Lower leg skin (tissue), 4 donors: ENCODE measurements at places on chromosomes 6 and 20.
A peak's percentile ranks its signal among the peaks of the same experiment; 100 is the strongest.

- no peak for DNase-seq
These were observed 307.8 kb downstream of the C6orf118 start for GRCh38 chr6:165001502-165002157.

DNA sequence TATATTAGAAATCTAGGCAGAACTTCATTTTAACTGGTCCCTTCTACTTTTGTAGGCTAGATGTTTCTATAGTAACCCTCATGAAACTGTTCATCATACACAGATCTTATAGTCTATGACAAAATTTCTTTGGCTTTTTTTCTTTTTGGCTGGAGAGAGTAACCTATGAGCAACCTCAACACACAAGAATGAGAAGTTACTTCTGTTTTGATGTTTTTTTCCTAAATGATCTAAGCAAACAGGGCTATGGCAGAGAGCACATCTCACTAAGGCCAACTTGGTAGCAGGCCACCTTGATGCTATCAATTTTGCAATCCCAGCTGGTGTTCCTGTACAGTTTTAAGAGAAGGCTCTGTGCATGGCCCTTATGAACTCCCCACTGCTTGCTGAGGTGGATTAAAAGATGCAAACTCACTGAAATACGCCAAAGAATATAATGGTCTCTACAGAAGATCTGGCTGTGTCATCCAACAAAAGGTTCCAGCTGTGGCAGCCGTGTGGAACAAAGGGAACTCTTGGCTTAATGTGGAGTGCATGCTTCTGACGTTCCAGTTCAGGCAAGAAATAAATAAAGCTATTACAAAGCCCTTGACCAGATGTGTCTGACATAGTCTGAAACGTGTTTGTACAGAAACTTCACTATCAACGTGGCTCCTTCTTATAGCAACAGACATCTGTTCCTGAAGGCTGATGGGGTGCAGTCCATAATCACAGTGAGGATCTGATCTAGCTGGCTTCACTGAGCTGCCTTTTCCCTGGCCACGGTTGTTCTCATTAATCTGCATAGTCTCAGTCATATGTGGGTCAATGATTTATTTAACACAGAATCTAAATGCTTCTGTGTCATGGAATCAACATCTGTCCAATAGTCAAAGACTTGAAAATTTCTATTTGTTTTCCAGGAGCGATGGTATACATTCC lies 481.1 kb downstream of the BMP2 start:
- no peak for DNase-seq

- DNase-seq: no peak
These were observed 8.8 kb downstream of the RPL10A start for GRCh38 chr6:35477028-35477427.

DNA sequence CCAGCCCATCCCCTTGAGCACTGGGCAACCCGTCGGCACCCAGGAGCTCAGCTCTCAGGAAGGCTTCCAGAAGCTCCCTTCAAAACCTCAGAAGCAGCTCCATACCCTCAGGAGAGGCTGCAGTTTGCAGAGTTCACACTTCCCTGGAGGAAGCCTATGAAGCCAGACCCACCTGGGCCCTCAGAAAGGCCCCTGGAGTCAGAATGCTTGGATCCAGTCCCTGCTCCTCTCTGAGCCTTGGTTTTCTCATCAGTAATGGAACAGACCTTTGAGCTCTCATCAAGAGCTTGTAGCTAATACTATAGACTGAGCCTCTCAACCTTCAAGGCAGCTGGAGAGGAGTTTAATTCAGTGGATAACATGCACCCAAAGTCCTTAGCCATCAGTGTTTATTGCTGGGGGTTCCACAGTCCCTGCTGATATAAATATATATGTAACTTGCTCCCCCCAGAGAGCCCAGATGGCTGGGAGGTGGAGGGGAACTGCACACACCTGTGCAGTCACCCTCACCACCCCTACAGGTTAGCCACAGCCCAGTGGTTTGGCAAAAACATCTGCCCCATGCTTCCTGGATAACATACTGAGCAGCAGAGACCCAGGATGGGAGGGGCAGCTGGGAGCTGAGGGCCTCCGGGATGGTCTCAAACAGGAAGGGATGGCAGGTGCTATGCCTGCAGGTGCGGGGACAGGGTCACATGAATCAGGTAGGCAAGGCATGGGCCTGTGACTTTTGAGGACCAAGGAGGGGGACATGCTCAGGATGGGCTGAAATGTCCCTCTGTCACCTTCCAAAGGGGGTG lies 120.1 kb downstream of the SNX5 start:
- no peak for DNase-seq

DNA sequence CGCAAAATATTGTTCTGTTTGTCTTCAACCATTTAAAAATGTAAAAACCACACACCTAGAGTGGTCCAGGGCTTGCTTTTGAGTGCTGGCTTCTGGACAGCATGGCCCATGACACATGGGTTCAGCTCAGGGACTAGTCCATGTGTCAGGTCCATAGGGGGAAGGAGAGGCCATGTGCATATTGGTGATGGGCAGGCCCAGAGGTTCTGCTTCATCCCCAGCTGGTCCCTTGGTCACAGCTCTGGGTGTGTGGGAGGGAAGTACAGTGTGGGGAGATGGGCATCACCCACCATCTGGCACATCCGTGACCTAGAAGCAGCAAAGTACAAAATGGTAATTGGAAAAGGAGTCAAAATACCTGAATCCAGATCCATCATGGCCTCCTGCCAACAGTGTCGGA lies 50.7 kb downstream of the STK35 start:
- no peak for DNase-seq

DNA sequence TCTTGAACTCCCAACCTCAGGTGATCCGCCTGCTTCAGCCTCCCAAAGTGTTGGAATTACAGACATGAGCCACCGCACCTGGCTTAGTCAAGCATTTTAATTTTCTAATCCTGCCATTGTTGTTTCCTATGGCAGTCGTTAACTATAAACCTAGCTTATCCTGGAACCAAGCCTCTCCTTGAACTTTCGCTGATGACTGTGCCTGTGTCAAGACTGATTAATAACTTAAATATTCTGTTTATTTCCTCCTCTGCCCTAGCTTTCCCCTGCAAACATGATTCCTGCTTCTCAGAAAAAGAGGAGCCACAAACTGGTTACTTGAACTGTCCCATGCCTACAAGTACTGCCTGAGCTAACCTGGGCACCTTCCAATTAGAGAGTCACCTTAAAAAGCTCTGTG lies 1.5 kb downstream of the VNN1 start:
- no peak for DNase-seq

GRCh38 chr20:6269168-6269873 lies 146.5 kb upstream of the FERMT1 start:
- DNase-seq: no peak

- DNase-seq: no peak
These were observed 224.9 kb upstream of the SMLR1 start for GRCh38 chr6:130602151-130602770.

DNA sequence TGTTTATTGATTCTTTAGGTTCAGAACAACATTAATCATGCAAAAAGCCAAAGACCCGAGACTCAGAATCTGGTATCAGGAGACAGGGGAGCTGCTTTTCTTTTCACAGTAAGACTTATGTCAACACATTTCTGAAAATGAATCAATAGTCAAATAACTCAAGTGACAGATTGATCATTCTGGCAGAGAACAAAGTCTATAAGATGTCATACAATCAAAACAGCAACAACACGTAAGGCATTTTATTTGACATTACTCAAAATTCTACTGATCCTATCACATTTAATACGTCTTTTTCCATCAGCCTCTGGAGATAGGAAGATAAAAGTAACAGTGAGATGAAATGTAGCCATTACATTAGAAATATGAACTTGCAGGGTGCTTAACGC lies 93.4 kb upstream of the EEF1E1 start:
- DNase-seq: no peak

DNA sequence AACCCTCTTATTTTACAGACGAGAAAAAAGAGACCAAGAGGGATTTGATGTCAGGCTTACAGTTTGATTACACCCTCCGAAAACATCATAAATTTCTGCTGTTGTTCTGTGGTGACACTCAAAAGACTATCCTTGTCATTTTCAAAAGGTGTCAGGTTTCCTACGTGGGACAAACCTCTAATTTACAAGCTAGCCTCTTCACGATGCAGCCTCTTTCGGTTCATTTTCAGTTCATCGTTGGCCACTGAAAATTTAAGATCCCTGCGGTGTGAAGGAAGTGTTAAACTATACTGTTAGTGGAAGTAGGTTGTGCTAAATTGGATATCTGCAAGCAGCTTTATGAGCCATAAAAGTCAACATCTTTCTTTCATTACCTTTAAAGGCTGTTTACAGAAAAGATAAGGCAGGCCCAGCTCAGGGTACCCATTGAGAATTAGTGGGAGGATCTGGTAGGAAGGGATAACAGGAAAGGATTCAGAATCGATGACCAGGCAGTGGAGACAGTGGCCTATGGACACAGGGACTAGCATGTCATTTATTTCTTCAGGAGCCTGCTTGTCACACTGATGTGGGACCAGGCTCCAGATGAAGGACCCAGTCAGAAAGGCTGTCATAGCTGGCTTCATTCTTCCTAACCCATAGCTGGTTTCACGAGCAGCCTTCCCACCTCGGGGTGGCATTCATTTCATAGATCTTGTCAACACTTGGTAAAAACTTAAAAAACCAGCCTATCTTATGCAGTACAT lies 329.1 kb upstream of the SOX4 start:
- no peak for DNase-seq

DNA sequence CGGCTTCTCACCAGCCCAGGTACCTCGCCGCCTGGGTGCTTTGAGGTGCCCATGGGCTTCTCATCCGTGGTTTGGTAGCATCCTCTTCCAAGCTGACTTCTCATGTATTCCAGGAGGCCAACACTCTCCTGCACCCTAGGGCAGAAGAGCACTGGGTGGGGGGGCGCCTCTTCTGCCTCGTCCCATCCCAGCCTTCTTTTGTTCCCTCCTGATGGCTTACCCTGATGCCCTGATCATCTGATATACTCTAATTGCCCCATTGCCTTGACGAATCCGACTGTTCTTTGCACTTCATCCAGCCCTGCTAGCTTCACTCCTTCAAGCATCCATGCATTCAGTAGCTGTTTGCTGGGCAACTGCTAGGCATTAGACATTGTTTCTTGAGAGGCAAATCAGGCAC lies 60.6 kb downstream of the ZNF831 start:
- DNase-seq: no peak

DNA sequence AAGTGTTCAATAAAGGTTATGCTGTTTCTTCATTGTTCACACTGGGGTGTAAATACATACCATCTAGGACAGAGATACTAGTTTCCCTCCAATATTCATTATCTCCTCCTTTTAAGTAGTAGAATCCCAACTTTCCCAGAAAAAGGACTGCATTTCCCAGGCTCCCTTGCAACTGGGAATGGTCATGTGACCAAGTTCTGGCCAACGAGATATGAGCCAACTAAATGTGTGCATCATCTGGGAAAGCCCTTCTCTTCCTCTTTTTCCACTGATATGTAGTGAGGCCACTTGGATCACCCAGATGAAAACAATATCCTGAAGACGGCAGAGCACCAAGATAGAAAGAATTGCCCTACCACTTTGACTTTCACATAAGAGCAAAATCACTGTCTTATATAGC lies 97.9 kb upstream of the PTPRT start:
- DNase-seq: no peak

GRCh38 chr6:150924808-150925589 lies 59.5 kb downstream of the MTHFD1L start:
- no peak for DNase-seq

DNA sequence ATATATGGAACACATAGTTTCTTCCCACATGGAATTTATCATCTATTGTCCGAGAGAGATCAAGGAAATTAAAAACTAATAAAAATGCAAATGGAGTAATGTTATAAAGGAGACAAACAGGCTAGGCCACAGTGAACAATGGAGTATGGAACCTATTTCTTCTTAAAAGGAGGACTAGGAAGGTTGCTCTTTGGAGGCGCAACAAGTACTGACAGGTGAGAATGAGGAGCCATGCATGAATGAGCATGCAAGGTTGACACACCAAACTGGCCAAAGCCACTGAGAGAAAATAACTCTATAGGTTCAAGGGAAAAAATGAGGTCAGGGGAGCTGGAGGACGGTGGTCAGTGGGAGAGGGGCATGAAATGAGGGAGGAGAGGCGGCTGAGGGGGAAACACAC lies 40.9 kb downstream of the PSMB1 start:
- no peak for DNase-seq

GRCh38 chr20:43431134-43431519 lies 26.6 kb upstream of the SRSF6 start:
- no peak for DNase-seq

DNA sequence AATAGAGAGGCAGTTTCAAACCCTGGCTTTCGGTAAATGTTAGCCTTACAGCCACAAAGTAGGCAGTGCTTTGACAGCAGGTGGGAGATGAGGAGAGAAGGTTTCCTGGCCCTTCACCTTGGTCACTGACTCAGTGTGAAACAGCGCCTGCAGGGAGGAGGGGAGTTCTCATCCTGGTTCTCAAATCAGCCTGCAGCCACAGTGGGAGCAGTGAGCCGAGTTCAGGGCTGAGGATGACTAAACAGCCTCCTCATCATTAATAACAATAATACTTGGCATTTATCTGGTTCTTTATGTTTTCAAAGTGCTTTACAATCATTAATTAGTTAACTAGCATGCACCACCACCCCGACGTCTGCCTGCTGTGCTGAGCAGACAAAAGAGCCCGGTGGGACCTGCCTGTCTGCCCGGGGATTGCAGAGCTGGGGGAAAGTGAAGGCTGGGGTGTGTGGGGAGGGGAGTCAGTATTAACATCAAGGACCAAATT lies 59.6 kb downstream of the PRDM1 start:
- no peak for DNase-seq

DNA sequence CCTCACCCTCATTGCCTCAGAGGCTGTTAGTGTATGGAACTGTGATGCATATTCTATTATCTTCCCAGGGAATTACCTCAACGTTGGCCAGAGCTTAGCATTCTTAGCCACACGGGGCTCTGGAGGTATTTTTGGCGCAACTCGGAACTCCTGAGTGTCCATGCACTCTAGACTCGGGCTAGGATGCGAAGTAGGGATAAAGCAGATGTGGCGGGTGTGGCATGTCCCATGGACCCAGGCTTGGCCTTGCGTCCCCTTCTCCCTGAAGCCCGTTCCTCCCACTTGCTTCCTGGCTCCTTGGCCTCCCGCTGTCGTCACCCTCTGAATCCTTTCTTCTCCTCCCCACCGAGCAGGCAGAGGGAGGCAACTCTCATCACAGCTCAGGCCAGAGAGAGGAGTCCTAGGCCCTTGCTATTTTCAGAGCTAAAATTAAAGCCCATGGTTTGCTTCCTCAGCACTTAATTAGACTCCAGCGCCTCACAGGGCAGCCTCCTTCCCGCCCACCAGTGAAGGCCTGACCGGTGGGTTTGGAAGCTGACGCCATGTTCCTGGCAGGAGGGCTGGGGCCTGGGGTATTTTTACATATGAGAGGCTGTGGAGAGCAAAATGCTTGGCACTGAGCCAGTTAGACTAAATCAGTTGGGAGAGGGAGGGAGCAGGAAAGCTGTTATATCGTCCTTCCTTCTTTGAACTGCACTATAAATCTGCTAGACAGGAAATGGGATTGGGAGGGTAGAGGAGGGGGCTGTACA lies 138.7 kb downstream of the FOXO3 start:
- DNase-seq: no peak

GRCh38 chr6:138588805-138589434 lies 89.6 kb upstream of the NHSL1 start:
- DNase-seq: peak; percentile 45
